ENCODE measurements at places on chromosomes 3 and 15.

DNA sequence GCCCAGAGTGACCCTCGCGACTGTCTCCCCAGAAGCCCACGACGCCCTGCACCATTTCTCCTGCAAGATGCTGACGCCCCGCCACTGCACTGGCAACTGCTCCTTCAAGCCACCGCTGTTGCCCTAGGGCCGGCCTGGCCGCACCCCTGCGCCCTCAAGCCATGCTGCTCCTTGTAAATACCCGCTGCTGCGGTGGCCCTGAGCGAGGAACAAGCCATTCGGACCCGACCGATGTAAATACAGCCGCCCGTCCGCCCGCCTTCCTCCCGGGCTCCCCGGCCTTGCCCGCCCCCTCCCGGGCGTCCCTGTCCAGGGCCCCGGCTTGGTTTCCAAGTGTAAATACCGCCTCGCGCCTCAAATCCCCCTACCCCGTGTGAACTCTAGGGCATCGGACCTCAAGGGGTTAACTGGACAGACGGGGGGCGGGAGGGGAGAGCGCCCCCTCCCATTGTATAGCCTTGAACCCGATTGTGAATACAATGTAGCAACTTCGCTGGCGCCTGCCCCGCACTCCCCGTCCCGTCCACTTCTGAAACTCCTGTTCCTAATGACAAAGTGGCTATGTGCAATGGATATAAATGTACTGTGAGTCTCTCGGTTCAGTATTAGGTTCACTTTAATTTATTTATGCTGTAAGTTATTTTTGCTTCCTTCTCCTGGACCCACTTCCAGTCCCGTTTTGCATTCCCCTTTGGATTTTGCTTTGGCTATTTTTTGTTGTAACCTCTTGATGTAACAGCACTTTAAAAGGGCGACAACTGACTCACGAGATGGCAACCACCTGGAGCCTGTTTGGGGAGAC is 5.9 kb downstream of the RNU6-1 start:
- no peak for DNase-seq

GRCh38 chr15:68352401-68353062 is 75.0 kb downstream of the FEM1B start:
- DNase-seq: no peak

- DNase-seq: no peak
Measured at GRCh38 chr3:129855832-129856419, 37.6 kb downstream of the TMCC1 start.

DNA sequence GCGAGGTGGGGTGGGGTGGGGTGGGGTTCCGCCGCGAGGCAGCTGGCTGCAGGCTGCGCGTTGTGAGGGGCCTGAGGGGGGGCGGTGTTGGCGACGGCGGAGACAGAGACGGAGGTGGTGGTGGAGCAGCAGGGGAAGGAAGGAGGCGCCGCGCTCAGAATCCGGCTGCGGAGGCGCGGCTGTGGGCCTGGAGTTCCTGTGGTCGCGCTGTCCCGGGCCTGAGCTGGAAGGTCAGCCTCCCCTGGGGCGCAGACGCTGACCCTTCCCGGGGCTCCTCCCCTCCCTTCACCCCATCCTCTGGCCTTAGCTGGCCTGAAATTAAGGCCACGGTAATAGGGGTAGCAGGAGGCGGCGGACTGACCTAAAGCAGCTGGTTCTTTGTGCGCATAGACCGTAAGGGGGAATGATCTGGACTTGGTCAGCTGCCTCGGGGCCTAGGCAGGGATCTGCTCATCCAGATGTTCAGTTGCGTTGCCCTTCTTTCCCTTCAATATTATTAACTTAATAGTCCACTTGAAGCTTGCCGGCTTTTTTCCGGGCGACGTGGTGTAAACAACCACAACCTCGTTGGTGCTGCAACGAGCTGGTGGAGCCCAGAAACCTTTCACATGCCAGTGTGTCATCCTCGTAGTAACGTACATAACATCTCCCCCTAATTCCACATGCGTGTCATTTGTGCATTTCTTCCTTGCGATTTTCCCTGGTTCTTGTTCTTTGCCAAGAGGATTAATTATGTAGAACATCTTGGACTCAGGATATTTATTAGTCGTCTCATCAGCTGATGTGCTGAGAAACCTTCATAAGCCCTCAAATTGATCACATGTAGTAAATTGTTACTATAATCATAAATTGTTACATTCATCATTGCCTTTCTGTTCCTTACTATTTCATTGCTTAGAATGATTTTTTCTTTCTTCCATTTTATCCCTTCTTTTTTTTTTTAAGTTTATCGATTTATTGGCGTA is 626 bp downstream of the SEC62 start:
- no peak for DNase-seq

DNA sequence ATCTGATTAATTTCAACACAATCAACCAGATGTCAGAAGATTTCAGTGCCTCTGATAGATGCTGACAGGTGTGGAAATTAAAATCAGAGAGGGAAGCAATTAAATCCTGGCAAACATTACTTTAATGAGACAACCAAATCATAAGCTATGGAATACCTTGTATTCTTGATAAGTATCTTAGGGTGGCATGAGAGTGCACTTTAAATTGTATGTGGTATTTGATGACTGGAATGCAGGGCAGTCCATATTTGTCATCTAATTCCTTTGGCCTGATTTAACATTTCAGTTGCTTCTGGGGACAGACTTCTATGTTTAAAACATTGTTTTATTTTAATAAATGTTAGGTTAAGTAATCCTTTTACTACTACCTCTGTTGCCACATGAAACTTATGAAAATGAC is 184.1 kb downstream of the LPP start:
- DNase-seq: no peak

DNA sequence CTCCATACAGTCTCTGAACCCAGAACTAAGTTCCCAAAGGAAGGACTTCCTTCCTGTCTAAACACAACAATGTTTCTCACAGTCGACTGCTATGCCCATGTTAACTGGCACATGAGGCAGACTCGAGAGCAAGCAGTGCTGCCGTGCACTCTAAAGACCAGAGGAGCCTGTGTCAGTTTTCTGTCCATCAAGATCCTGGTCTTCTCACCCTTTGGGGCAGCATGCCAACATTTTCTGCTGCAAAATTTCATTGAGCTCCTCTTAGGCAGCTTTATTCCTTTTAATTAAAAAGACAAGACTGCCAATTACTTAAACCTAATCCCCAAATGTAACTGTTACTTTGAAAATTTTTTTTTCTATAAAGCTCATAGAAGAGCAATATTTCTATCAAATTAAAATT is 205.1 kb downstream of the GAP43 start:
- no peak for DNase-seq

- DNase-seq: no peak
Measured at GRCh38 chr3:151276687-151277042, 1.7 kb downstream of the P2RY14 start.

DNA sequence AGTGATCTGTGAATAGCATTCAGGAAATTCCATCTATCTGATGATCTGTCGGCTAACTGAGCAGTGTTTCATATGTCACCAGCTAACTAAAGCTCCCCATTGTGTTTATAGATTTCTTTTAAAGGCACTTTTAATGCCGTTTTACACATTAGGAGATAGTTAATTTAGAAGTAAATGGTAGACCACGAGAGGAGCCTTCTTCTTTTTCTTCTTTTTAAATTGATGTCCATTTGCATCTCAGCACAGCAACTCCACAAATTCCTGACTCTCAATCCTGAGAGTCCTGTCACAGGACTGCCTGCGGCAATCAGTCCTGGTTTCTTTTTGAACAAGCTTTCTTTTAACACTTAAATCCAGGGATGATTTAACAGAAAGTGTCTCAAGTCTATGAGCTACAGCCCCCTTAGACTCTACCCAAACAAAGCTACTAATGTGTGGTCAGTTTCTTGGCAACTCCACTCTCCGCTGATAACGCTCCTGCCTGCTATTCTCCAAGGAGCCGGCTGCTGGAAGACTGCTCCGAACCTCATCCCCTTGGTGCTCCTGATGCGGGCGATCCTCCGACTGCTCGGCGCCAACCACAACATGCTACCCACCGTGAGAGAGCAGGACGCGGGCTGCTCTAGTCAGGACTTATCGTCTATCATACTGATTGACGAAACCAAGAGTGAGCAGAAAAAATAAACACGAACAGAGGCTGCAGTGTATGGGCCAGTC is 421.4 kb downstream of the MECOM start:
- no peak for DNase-seq

Measured in cortex of kidney (tissue), 1 donor.